Gastroesophageal sphincter (tissue), 4 donors: ENCODE measurements at places on chromosomes 6 and 20.

DNA sequence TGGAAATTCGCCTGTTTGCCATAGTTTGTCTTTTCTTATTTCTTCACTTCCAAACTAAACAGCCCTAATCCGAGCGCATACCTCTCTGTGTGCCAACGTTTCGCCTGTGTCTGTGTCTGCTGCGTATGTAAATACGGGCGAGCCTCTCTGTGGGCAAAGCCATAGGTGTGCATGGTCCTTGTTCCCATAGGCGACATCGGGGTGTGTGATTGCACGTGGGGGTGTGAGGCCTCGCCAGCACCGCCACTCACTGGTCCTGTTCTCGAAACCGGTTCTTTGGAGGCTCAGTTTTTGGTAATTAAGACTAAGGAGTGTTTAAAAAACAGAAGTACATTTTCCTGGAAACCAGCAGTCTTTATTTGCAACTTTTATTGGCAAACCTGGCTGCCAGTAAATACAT lies 6.0 kb upstream of the FOXC1 start:
- ATAC-seq, result no peak

DNA sequence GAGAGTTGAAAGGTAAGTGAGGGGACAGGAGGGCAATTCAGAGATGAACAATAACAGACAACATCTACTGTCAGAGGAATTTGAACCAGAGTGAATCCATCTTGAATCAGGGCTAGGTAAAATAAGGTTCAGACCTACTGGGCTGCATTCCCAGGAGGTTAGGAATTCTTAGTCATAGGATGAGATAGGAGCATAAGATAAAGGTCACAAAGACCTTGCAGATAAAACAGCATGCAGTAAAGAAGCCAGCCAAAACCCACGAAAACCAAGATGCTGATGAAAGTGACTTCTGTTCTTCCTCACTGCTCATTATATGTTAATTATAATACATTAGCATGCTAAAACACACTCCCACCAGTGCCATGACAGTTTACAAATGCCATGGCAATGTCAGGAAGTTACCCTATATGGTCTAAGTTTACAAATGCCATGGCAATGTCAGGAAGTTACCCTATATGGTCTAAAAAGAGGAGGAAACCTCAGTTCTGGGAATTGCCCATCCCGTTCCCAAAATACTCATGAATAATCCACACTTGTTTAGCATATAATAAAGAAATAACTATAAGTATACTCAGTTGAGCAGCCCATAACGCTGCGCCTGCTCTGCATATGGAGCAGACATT lies 248.5 kb downstream of the HAO1 start:
- ATAC-seq, result no peak

- no peak for ATAC-seq
Measured at GRCh38 chr20:62598761-62599194, 43.5 kb upstream of the SLCO4A1 start.

DNA sequence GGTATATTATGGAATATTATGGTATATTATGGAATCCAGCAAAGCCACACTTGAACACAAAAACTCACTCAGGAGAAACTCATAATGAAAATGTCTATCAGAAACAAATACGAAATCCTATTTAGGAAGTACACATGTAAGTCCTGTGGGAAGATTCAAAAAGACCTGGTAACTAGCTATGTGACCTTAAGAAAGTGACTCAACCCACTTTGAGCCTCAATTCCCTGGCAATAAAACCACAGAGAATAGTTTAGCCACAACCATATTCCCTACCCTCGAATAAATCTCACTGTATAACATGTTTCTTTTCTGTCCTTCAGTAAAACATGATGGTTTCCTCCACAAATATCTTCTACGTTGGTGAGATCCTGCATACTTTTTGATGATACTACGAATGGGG lies 56.4 kb downstream of the ZMYND8 start:
- no peak for ATAC-seq

DNA sequence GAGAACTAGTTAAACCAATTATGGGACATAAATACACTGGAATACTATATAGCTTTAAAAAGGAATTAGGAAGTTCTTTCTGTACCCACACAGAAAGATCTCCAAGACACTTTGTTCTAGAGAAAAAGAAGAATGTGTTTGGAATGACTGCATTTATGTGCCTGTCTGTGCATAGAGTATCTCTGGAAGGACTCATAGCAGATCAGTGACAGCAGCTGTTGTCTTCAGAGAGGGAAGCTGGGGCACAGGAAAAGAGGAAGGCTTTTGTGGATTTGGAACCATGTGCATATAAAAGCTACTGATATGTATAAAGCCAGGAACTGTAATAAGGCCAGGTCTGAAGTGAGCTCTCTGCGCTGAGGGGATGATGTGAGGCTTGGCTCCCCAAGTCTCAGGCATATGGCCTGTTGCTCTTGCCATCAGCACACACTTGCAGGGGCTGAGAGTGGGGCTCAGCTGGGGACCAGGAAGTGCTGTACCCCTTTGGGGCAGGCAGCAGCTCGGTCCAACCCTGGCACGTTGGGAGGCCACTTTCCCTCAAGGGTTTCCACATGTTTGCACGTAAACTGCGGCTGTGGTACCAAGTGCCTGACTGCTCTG lies 31.8 kb upstream of the CCDC167 start:
- no peak for ATAC-seq

DNA sequence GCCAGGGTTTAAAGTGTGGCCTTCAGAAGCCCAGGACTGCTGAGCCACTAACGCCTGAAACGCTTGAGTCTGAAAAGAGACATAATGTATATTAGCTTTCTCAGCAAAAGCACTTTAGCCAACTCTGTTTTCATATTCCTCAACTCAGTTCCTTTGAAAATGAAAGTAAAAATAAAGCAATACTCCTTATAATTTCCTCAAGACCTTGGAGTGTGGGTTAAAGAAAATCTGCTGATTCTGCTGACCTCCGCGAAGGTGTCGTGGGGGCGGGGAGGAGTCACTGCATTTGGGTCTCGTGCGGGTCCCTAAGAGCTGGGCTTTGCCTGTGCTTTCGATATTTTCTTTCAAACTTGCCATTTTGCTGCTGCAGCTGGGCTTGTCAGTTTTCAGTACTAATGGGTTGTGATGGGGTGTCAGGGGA lies 142.2 kb upstream of the ARID1B start:
- ATAC-seq, result no peak

GRCh38 chr6:45640081-45640491 lies 262.4 kb upstream of the SUPT3H start:
- ATAC-seq, result no peak

DNA sequence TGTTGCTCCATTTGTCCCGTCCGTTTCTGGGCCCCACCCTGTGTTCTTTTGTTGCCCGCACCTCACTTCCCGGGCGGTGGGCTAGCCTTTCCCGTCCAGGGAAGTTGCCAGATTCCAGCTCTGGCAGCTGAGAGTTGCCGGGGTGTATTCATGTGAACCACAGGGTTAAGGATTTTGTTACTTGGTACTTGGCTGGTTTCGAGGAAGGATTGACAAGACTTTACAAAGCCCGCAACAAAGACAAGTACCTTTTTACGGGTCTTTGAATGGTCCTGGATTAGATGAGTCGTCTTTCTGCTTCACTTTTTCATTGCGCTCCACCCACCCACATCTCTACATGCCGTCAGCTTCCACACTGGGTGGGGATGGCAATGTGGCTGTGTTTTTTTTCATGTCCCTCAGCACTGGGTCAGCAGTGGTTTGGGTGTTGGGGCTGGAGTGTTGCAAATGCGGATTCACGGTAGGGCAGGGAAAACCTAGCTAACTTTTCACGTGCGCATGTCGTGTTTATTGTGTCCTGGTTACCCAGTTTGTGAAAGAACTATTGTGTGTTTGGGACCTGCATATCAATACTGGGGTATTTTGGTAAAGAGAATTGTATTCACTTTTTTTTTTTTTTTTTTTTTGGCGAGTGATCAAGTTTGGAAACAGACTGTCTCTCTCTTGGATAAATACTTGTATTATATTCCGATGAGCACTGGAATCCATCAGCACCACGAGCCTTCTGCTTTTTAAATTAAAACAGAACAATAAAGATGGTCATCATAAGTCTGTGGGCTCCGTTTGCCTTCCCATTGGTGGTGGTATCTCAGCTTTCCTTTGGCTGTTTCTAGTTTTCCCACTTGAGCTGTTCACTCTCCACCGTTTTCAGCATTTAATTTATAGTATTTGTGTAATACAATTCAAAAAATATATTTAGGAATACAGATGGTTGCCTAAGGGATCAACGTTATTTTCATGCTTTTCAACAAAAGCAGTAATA lies 1.2 kb downstream of the DUSP22 start:
- peak; percentile 10 for ATAC-seq

DNA sequence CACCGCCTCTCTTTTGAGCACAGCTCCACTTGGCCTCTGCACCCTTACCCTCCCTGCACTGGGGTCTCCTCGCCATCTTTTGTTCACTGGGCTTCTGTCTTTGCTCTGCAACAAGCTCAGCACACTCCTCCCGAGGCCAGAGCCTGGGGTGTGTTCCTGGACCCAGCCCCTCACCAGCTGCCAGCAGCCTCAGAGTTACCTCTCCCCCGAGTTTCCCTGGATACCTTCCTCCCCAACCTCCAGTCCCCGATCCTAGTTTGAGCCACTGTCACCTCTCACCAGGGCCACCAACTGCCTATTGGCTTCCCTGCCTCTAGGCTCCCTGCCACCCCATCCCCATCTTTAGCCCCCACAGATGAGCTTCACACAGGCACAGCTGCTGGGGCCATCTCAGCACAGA lies 12.3 kb downstream of the CYP21A2 start:
- ATAC-seq, result no peak

DNA sequence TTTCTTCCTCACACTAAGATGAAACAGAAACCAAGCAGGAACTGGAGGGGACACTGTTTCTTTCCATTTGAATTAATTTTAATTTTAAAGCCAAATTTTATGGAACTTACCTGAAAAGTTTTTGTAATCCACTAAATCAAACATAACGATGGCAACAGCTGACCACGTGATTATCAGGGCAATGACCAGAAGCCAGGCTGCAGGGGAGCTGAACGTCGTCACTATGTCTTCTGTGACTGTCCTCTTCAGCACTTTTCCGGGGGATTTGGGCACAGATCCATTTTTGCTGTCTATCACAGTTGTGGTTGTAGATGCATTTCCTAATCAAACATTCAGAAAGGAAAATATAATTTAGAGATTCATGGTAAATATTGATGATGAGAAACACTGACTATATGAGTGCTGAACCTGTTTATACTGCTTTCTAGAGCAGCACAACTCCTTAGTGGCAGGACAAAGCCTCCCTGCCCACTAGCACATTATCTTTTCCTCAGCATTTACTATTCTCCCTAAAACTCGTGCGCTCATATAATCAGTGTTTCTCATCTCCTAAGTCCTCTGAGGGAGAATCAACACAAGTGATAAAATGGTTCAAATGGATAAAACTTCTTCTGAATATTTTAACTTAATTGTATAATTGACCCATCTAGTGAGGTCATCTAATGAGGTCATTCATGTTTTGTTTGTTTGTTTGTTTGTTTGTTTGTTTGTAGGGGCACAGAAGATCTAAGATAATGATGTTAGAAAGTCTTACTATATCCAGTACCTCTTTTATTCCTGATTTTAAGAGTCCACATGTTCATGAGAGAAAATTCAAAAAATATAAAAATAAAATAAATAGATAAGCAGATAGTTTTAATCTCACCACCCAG lies 65.7 kb downstream of the TRDN start:
- no peak for ATAC-seq

- ATAC-seq, result no peak
Measured at GRCh38 chr6:7933794-7934193, 23.2 kb upstream of the TXNDC5 start.

DNA sequence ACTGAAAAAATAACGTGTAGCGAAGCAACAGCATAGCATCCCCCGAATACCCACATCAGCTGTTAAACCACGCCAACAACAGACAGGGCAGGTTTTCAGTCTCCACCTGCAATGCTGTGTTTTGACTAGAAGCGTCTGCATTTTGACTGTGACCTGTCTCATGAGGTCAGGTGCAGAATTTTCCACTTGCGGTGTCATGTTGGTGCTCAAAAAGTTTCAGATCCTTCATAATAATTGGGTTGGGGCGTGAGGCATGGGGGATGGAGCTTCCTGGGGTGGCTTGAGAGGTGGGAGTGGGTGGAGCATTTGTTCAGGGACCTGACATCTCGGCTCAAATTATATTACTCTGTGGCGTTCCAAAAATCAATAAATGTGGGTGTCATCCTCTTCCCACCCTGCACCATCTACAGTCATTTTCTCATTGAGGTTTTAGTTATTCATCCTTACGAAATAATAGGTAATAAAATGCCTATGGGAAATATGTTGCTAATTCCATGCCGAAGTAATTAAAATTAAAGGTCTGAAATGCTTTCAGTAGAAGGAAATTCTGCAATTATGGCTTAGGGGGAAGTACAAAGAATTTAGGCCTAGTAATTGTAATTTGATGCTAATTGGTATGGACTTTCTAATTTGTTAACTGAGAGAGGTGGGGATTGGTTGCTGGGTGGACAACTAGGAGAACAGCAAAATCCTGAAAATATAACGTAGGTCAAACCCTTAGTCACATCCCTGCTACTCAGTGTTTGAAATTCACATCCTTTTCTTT lies 81.0 kb downstream of the TIAM2 start:
- ATAC-seq, result no peak

DNA sequence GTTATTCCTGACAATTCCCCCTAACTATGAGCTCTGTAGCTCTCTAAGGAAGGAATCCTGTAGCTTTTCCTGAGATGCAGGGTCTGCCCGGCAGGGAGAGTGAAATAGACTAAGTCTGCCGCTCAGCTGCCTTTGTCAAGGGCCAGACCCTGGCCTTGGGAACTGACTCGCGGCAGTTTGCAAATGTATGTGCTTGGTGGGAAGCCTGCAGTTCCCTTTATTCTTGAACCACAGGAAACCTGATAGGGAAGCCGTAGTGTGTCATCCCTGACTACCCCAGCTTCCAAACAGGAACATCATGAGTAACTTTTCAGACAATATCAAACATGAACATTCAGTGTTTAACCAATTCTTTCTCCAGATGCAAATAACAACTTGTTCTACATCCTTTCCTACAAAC lies 78.7 kb upstream of the IFNGR1 start:
- no peak for ATAC-seq

GRCh38 chr6:32089082-32089828 lies 19.9 kb downstream of the TNXB start:
- no peak for ATAC-seq

DNA sequence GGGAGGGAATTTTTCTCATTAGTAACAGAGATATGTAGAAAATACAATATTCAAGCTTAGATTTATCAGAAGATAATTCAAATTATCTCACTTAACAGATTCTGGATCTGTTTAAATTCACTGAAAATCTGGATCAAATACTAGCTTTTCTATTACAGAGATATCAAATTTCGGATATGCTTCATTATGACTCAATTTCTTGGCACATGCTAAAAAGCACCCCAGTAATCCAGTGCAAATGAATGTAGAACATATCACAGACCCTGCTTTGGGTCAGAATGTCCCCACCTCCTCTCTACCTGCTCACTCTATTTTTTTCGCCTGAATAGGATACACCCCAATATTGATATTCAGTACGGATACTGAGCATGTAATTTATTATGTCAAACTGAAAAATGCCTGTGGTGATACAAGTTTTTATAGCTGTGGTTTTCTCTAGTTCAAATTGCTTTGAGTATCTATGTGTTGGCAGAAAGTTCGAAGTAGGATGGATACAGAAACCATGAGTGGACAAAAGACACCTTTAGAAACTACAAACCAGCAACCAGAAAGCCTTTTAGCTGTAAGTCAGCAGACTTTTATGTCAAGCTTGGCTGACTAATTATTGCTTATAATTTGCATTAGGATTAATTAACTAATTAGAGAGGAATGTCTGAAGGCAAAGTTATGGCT lies 290.0 kb downstream of the TFAP2B start:
- ATAC-seq, result no peak

- ATAC-seq, result no peak
Measured at GRCh38 chr20:5999783-6000182, 49.3 kb downstream of the MCM8 start.
